ENCODE measurements at places on chromosomes 7 and 10.

DNA sequence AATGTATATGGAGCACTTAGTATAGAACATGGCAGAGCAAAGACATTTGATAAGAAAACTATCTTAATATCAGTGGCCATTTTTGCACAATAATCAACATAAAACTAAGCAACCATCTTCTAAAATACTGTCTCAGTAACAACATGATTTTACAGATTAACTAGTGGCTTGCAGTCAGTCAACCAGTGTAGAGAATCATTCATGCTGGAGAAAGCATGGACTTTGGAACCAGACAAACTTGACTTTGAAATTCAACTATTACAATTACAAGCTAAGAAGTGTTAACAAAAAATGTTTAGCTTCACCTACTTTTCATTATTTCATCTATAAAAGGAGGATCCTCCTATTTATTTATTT, 27.7 kb downstream of the CUBN start:
- no peak for DNase-seq

GRCh38 chr10:91613411-91614187, 19.3 kb downstream of the PPP1R3C start:
- peak; percentile 52 for DNase-seq

- DNase-seq, result no peak
Observed at GRCh38 chr10:116007256-116007891, 265.6 kb downstream of the GFRA1 start.

DNA sequence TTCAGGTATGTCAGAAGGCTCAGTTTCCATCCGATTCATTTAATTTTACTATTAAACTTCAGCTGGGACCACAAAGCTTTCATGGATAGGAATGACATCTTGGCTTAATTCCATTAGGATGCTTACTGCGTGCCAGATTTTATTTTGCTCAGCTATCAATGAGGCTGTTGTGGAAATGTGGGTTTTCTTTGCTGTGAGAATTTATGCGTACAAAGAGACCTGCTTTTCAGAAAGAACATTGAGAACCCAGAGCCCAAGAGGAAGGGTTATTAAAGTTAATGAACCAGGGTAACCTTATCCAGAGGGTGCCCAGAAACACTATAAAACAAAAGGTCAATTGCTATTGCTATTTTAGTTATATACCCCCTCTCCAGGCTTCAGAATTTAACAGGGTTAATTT, 98.3 kb downstream of the MKLN1 start:
- no peak for DNase-seq

DNA sequence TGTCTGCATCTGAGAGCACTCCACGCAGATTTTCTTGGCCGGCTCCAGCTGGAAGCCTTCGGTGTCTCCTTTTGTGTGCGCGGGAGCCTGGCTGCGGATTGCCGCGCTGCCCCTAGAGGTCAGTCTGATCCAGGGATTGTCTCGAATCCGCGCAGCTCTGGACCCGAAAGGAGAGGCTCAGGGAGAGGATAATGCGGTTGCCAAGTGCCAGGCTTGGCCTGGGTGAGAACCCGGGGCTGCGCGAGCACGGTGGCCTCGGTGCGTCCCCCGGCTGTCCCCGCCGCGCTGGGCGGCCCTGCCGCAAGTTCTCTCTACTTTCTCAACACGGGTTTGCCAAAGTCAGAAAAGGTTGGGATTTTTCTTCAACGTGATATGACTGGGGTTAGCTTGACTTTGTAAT, 140.9 kb downstream of the ADCYAP1R1 start:
- DNase-seq, result peak; percentile 84

GRCh38 chr10:8050556-8051108, 3.9 kb upstream of the GATA3 start:
- no peak for DNase-seq

GRCh38 chr10:71708301-71708703, 11.3 kb downstream of the C10orf105 start:
- DNase-seq, result peak; percentile 33

DNA sequence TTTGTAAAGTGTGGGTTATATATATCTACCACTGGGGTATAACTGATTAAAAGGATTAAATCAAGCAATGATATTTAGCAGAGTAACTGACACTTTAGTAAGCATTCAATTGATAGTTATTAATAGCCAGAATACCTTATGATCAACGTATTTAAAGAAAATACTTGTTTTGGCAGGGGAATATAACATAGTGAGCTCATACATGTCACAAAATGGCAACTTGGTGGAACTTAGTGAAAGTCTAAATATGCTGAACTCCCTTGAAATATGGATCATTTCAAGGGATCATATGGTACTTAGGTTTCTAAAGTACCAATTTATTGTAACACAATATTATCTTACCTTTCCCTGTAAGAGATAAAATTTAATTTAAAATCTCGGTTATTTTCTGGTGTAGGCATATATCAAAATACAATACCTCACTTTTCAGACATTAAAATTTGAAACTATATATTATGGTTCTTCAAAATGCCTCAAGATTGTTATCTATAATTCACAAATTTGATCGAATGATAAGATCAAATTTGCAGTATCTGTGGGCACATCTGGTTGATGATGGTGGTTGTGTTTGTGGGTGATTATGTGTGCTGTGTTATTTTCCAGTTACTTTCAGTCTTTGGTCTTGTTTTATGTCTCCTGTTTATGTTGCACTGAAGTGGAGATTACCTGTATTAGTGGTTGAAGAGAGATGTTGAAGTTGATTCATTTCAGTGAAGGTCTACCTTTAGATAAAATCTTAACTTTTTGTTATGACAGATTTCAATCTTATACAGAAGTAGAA, 5.2 kb downstream of the ARL4A start:
- no peak for DNase-seq

- no peak for DNase-seq
Observed at GRCh38 chr10:80319318-80319717, 29.9 kb upstream of the MAT1A start.
